Immature natural killer cell (primary cell): ENCODE measurements at places on chromosomes 16 and 17. TPM values are rescaled to one million over a fixed set of nuclear protein-coding genes. Genes with fewer than 3 reads are reported as not detected.

DNA sequence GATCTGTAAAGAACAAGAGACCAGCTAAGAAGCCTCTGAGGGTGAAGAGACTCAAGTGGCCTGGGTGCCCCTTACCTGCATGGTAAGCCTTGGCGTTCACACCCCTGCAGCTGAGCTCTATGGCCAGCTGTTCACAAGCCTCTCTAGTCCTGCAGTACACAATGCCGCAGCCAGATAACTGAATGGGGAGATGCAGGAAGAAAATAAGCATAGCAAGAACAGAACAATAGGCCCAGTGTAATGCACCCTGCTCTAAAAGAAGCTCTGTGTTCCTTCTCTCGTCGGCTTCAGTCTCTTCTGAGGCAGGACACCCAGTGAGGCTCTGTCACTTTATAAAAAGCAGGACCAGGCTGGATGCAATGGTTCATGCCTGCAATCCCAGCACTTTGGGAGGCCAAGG lies 5.4 kb downstream of the RECQL5 start:
- DNase-seq = no peak

- DNase-seq = no peak
Observed at GRCh38 chr16:22358000-22358399, 16.4 kb downstream of the CDR2 start.

GRCh38 chr16:51151435-51151960 lies 428 bp upstream of the SALL1 start:
- no peak for DNase-seq

DNA sequence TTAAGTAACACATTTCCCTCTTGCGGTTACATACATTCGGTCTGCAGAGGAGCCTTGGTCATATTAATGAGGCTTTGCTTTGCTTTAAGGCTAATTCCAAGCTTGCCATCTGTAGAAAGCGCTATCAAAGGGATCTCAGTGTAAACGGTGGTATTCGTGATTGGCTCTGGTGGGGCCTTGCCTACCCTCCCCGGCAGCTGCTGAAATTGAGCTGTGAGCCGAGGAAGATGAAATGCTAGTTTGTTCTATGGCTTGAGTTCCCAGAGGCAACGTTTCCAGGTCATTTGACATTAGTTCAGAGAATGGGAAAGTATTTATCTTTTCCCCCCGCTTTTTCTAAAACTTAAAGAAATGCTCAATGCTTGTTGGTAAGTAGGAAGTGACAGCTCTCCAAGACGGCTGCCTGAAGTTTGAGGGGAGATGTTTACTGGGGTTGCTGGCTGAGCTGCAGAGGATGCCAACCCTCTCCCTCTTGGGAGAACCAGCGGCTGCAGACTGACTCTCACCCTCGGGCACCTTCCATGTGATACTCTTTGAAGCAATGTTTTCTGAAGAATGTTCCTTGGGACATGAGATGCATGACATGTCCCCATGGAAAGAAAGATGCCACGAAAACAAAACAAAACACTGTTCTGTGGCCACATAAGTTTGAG lies 458.7 kb upstream of the EEF2KMT start:
- DNase-seq = no peak

DNA sequence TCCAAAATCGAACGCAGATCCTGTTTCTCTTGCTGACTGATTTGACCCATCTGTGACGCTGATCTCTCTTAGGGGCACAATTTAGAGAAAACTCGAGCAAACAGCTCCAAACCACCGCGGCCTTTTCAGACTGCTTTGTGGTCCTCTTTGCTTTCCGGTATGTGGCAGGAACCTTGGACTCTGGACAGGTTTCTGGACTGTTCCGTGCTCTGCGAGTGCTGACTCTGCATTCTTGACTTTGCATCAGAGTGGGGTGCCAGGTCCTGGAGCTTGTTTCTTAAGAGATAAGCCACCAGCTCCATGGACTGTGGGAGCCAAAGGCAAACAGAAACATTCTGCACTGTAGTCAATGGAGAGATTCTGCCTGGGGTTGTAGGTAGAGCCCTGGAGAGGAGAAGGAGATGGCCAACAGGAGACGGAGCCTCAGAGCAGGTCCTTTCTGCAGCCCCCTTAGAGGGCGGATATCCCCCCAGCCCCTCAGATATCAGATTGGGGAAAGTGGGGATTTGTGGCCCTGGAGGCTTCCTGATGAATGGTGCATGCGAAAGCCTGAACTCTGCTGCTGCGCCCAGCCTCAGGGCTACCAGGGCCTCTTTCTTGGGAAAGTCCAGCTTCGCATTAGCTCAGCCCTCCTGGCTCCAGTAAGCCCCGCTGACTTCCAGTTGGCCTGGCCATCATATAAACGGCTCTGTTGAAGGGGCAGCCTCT lies 65.6 kb downstream of the WIPI1 start:
- DNase-seq = no peak

GRCh38 chr17:7747635-7748071 lies 30.1 kb downstream of the DNAH2 start:
- no peak for DNase-seq

GRCh38 chr17:7502987-7503386 lies 18.8 kb downstream of the POLR2A start:
- no peak for DNase-seq

DNA sequence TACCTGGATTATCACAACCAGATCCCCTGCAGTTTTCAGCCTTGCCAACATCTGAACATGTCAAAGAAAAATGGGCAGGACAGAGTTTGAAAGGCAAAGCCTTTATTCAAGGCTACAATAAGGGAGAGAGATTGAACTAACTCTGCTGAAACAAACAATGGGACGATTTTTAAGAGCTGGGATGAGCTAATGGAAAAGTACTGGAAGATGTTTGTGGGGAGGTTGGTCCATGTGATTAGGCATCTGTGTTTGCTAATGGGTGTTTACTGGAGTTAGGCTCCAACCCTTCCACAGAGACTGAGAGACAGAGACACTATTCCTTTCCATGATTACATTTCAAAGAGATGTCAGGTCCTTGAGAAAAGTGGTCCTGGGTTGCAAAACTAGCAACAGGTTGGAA lies 35.0 kb upstream of the HSBP1 start:
- no peak for DNase-seq

DNA sequence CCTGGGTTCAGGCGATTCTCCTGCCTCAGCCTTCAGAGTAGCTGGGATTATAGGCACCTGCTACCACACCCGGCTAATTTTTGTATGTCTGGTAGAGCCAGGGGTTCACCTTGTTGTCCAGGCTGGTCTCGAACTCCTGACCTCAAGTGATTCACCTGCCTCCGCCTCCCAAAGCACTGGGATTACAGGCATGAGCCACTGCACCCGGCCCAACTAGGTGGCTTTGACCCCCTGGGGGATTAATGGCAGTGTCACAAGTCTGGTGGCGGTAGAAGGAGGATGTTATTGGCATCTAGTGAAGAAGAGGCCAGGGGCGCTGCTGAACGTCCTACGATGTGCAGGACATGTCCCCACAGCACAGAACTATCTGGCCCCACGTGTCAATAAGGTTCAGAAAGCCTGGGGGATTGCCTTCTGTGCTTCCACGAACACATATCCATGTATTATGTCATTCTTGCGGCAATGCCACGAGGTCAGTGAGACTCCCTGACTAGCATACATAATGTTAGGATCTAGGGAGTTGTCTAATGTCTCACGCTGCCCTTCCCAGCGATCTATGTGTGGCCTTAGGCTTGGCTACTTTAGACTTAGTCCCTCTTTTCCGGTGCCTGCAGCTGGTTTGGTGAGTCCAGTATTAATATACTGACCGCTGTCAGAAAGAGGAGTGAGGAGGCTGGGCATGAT lies 75.8 kb downstream of the ABCC6 start:
- no peak for DNase-seq

DNA sequence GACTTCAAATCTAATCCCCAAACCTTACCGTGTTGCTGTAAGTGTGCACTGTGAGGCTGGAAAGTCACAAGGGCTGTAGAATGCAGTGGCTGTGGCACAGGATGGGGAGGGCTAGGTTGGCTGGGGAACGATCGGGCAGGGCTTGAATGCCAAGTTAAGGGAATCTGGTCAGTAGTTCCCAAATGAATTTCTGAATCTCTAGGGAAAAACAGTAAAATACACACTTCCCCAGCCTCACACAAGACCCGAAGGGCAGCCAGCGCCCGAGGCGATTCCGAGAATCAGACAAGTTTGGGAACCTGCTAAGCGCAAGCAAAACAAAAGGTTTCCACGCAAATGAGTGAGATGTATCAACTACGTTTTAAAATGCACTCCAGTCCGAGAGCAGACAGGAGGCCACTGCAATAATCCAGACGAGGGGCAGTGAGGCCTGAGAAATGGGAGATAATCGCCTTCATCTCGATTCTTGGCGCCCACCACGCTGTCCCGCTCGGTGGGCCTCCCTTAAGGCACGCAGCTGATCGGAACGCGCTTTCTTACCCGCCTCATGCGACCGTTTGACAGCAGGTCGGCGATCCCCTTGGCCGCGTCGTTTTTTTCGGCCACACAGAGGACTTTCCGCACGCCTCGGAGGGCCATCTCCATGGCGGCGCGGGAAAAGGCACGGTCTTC lies 599 bp downstream of the TOP3A start:
- DNase-seq = peak; percentile 13

GRCh38 chr16:17343728-17344127 lies 127.0 kb downstream of the XYLT1 start:
- DNase-seq = peak; percentile 90

GRCh38 chr17:76005263-76006149 lies 4.9 kb downstream of the CDK3 start:
- DNase-seq = peak; percentile 64

- no peak for DNase-seq
Observed at GRCh38 chr17:6479622-6480302, 35.5 kb downstream of the PIMREG start.

- DNase-seq = no peak
Observed at GRCh38 chr17:35021520-35022380, 41.4 kb downstream of the LIG3 start.

DNA sequence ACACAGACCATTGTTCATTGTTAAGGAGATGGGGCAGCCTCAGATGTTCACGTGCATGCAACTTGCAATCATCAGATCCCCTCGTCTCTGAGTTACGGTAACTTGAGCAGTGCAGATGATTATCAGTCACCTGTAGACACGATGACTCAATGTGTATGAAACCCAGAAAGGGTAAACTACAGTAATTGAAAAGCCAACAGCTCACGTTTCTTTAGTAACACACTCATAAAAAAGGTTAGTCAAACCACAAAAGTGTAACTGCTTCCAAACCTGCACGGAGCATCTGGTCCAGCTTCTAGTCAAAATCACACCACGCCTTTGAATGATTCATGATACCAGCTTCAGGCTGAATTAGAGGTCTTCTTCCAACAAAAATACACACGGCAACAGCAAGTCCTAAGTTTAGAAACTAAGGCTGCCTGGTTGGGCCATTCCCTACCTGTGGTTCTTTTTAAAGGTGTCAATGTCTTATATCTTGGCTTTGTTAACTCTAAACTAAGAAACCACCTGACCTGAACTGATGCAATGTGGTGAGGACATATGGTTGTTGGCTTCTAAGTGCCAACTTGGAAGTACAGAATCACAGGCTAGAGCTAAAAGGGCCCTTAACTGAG lies 32.3 kb downstream of the GRB7 start:
- peak; percentile 61 for DNase-seq

The TBC1D26 gene
- not detected for polyA plus RNA-seq

The DYNLL2 gene
- polyA plus RNA-seq = 1.1 TPM

The KRT34 gene
- not detected for polyA plus RNA-seq

The KRTAP16-1 gene
- polyA plus RNA-seq = 0.17 TPM

The SUZ12 gene
- polyA plus RNA-seq = 22.9 TPM

The CCL7 gene
- polyA plus RNA-seq = not detected

The ACSM3 gene
- polyA plus RNA-seq = 5.5 TPM

The NPW gene
- polyA plus RNA-seq = not detected
